ENCODE measurements at places on chromosomes 7 and 10.

DNA sequence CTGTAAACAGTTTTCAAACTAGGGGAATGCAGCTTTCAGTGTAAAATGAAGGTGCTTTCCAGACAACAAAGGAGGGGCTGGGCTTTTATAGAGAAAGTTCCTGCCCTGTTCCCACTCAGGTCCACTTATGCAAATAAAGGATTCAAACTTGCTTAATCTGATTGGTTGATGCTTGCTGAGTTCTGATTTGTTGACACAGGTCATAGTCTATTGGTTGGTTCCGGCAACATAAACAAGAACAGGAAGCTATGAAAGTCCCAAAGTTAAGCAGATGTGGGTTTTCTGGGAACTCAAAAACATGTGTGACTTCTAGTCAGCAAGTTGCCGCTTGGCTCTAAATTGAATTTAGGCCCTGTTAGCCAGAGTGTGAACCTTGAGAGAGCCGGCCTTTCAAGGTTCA is 194.2 kb upstream of the SVIL start:
- DNase-seq, result no peak

DNA sequence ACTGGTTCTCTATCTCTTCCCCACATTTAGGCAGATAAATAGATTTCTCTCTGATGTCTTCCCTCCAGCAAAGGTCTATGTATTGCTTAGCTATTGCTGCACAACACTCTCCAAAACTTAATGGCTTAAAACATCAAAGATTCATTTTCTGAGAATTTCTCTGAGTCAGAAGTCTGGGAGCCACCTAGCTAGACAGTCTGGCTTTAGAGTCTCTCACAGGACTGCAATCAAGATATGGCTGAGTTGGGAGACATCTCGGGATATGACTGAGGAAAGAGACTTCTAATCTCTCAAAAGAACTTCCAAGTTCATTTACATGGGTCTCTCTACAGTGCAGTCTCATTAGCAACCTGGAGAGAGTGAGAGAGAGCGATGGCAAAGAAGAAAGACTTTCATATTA is 553.6 kb upstream of the GHITM start:
- DNase-seq, result no peak

DNA sequence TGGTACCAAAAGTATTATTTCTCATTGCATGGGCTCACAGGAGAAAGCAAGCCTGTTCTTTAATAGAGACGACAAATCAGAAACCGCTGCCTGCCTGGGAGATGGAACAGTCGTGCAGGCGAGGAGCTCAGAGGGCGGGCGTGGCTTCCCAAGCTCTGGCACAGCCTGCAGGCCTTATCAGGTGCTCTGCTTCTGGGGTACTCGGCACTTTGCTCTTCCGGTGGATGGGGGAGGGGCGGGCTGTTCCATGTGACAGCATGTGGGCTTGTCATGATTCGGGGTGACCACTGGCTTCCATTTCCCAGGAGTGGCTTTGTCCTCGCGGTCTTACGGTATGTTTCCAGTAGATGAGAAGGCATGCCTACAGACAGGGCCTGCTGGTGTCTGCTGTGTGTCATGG is 228.6 kb downstream of the MGMT start:
- no peak for DNase-seq

GRCh38 chr10:63627881-63628296 is 106.7 kb downstream of the REEP3 start:
- DNase-seq, result no peak

- DNase-seq, result no peak
Observed at GRCh38 chr7:32453341-32454011, 36.7 kb downstream of the LSM5 start.

- no peak for DNase-seq
Observed at GRCh38 chr7:94446308-94446707, 51.6 kb downstream of the COL1A2 start.

Measured in left colon (tissue), 2 donors.